RKO (cell line): ENCODE measurements at places on chromosomes 7 and 10.

DNA sequence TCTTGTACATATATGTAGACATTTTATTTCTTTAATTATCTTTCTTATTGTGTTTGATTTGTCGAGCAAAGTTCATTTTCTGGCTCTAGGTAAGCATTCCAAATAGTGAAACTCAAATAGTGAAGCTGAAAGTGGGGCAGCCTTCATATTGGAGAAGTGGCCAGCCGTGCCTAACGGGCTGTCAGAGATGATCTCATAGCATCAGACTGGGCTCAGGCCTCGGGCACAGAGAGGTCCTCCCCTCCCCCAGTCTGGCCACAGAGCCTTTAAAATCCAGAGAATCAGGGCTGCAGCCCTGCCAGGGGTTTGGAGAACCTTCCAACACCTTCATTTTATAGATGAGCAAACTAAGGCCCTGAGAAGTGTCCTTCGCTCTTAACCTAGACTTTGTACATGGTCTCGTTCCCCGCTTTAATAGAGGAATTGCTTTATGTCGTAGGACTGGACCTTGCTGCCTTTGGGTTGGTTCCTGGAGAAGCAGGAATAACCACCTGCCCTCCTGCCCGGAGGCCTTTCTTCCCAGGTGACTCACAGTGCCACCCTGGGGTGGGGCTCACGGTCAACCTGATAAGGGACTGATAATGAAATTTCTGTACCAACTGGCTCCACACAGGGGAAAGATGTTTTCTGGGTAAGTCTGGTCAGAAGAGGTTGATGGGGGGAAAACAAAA, 7.3 kb downstream of the TSPAN15 start:
- no peak for DNase-seq

DNA sequence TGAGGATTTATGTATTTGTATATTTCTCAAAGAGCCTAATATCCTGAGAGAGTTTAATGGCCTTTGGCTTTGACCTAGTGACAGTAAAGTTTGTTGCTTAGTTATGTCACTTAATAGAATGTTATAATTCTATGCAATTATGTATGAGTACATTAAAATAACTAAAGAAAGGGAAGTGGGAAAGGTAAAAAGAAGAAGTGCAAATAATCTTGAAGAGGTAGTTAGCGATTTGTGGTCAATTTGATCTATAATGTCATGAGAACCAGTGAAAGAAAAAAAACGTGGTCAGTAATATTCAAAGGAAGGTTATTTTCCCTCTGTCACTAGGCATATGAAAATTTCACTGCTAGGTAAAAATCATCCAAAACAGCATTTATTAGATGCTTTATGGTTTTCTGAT, 143.4 kb upstream of the LSM8 start:
- DNase-seq = no peak

DNA sequence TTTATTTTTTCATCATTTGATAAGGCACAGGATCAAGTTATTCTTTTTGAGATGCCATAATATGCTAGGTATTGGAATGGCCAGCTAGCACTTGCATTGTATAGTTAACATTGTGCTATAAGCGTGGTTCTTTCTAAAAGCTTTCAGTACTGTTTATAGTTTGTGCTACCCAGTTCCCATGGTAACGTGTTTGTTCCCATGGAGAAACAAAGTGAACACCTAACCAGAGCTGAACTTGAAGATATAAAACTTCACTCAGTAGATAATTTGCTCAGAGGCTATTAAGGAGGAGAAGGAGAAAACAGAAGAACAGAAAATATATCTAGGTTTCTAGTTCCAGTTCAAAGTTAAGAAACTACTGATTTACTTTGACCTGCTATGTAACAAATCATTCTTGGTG, 23.6 kb upstream of the ITGB8 start:
- DNase-seq = no peak

DNA sequence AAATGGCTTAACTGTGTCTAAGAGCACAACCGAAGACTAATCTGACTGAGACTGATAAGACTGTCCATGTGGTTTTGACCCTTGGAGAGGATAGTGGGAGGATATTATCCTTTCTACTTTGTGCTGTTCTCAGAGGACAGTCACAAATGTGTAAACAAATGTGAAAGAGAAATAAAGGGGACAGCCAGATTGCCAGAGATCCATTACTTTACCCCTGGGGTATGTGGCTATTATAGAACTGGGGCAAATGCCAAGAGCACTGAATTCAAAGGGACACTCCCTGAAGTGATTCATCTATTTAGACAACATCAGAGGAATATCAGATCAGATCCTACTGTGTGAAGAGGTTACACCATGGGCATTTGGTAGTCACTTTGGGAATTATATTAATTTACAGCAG, 154.7 kb downstream of the RNLS start:
- DNase-seq = no peak

DNA sequence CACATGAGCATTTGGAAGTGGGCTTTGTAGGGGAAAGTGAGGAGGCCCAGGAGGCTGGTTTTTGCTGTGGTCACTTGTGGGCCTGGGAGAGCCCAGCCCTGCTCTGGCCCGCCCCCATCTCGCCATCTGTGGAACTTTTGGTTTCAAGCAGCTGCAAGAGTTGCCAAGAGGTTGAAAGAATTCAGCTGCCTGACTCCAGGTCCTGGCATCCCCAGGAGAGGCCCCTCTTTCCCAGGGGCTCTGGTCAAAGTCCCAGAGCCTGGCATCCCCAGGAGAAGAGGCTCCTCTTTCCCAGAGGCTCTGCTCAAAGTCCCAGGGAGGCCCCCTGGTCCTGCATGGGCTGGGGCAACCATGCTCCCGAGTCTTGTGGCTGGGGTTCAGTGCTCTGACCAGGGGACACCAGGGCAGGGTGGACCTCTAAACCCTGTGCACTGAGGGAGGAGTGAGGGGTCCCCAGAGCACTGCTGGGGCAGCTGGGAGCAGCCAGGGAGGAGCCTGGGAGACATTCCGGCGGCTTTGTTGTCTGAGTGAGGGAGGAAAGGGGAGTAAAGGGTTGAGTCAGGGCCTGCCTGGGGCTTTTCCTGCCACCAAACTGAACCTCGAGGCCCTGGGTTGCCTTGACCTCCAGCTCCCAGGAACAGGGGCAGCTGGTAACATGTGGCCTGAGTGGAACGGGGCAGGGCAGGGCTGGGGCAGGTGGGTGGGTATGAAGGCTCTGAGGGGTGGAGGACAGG, 27.7 kb upstream of the CSGALNACT2 start:
- no peak for DNase-seq

DNA sequence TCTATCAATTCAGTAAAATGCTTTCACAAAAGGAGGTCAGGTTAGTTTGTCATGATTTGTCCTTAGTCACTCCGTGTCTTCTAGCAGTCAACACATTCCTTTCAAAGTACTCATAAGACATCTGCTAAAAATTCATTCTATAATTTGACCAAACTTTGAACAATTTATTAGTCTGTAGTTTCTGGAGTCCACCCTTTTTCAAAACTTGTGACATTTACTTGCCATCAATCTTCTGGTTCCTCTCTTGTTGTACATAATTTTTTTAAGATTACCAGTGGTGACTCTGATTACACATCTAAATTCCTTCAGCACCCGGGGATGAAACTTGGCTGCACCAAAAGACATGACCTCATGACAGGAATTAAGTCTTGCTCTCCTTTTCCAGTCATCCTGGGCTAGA, 130.1 kb downstream of the NEBL start:
- DNase-seq = peak; percentile 58

DNA sequence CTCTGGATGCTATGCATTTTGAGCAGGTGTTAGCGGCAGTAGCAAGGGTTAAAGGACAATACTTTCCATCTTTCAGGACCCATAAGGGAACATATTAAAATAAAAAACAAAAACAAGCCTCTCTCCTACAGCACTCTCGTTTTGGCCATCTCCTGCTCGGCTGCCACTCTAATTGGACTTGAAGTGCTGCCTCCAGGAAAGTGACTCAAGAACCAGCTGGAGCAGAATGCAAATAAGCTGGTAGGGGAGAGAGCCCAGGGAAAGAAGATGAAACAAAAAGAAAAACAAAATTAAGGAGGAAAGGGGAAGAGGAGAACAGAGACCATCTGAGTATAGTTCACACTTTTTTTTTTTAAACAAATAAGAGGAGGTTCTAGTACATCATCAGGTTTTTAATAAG, 65.6 kb downstream of the HBP1 start:
- no peak for DNase-seq

DNA sequence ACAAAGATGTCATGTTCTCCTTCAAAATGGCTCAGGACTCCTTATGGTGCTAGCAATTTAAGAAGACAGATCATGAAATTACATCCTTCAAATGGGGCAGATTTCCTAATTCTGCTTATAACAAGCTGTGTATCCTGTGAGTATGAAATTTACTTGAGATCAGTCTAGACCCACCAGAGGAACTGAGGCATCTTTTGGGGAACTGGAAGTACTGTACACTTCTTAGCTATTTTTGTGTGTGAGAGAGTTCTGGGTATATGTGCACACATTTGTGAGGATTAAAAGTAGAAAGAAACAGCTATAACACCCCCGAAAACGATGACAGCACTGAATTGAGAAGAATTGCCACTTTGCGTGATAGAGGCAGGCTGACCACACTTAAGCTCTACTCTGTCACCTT, 187.0 kb upstream of the CCDC6 start:
- no peak for DNase-seq

DNA sequence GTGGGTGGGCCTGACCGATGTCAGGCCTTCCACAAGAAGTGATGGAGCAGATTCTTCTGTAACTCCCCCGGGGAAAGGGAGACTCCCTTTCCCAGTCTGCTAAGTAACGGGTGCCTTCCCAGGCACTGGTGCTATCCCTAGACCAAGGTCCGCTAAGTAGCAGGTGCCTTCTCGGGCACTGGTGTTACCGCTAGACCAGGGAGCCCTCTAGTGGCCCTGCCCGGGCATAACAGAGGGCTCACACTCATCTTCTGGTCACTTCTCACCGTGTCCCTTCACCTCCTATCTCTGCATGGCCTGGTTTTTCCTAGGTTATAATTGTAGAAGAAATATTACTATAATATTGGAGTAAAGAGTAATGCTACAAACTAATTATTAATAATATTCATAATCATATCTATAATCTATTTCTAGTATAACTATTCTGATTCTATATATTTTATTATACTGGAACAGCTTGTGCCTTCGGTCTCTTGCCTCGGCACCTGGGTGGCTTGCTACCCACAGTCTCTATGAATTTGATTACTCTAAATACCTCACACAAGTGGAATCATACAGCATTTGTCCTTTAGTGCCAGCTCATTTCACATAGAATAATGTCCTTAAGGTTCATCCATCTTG, 1378.7 kb downstream of the XPNPEP1 start:
- peak; percentile 72 for DNase-seq
